ENCODE measurements at places on chromosomes 7 and 10. TPM values are rescaled to one million over a fixed set of nuclear protein-coding genes. Genes with fewer than 3 reads are reported as not detected.

Gene ZFAND2A
- 15.2 TPM for total RNA-seq

Gene ZNF727
- total RNA-seq = not detected

Gene CALML3
- not detected for total RNA-seq

Gene SP4
- total RNA-seq = 4.4 TPM

Gene WNT16
- total RNA-seq = not detected

Gene GIMAP6
- not detected for total RNA-seq

Gene AKR1C2
- 0.26 TPM for total RNA-seq

Gene TBL2
- 45.2 TPM for total RNA-seq

Gene KDM7A
- 5.8 TPM for total RNA-seq

Gene TCF7L2
- 34.4 TPM for total RNA-seq

Gene SPDYE2B
- total RNA-seq = not detected

Gene SPDYE6
- total RNA-seq = not detected

Gene CAPZA2
- 213 TPM for total RNA-seq

Gene TMEM60
- 15.3 TPM for total RNA-seq

Gene CACNB2
- 0.10 TPM for total RNA-seq

Gene COL26A1
- 155 TPM for total RNA-seq

Gene MGMT
- 13.9 TPM for total RNA-seq

Gene BTBD16
- 0.29 TPM for total RNA-seq

Gene AGR2
- not detected for total RNA-seq

Gene HOXA11
- not detected for total RNA-seq

Gene CPN1
- not detected for total RNA-seq

Gene CNNM1
- total RNA-seq = 0.36 TPM

Gene CDHR3
- 1.9 TPM for total RNA-seq

Gene XRCC2
- total RNA-seq = 0.95 TPM

Gene ZNF804B
- total RNA-seq = not detected

Gene ANKRD30A
- not detected for total RNA-seq

Gene PRSS37
- total RNA-seq = not detected

Gene GPR15LG
- not detected for total RNA-seq

Gene BAG3
- 62.0 TPM for total RNA-seq

Gene PPIF
- total RNA-seq = 15.2 TPM

Gene CFTR
- total RNA-seq = not detected

Gene FAM241B
- 13.7 TPM for total RNA-seq
